ENCODE measurements at places on chromosomes 3 and 15. TPM values are rescaled to one million over a fixed set of nuclear protein-coding genes. Genes with fewer than 3 reads are reported as not detected.

ARPIN gene
- 12.6 TPM for polyA plus RNA-seq

CPNE4 gene
- polyA plus RNA-seq = 1.7 TPM

ZDHHC23 gene
- polyA plus RNA-seq = 3.8 TPM

GRCh38 chr15:51156957-51157356, 62.3 kb upstream of the TNFAIP8L3 start:
- no peak for DNase-seq
- H3K4me1 ChIP-seq = no peaks in the 10 kb centered on the region
- no peak overlapping the region for H3K4me3 ChIP-seq
- H3K27ac ChIP-seq = no peak overlapping the region
- H3K36me3 ChIP-seq = no peaks in the 10 kb centered on the region

DNA sequence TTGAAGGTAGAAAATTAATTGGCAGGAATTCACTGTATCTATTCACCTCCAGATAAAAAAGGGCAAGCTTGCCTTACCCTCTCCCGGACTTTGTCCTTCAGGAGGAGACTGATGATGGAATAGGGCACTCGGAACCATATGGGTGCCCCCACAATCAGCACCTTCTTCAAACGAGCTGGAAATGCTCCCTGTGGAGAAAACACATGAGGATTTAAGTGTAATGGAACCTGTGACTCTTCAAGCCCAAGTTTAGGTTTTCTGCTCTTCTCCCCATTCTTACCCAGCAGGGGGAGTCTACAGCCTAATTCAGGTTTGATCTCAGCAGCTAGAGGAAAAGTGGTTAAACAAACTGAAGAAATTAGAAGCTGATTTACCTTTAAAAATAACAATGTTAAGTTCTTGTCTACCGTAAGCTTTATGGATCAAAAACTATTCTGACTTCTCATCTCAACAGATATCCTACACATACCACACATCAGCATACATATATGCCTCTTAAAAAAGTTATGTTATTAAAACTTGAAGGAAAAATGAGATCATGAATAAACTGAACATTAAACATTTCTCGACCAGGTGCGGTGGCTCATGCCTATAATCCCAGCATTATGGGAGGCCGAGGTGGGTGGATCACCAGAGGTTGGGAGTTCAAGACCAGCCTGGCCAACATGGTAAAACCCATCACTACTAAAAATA, 57.5 kb upstream of the SIN3A start:
- no peaks in the 10 kb centered on the region for H3K27me3 ChIP-seq
- no peak overlapping the region for H3K4me3 ChIP-seq
- peaks cover 5% of the 10 kb centered on the region for H3K36me3 ChIP-seq
- no peak overlapping the region for H3K27ac ChIP-seq
- H3K4me1 ChIP-seq = no peaks in the 10 kb centered on the region

GOLIM4 gene
- polyA plus RNA-seq = 8.0 TPM

BCHE gene
- 1.4 TPM for polyA plus RNA-seq
